Esophagus muscularis mucosa (tissue), 4 donors: ENCODE measurements at places on chromosomes 1 and 21.
A peak's percentile ranks its signal among the peaks of the same experiment; 100 is the strongest.

GRCh38 chr1:157119448-157119847 is 18.7 kb downstream of the ETV3 start:
- no peak for DNase-seq

DNA sequence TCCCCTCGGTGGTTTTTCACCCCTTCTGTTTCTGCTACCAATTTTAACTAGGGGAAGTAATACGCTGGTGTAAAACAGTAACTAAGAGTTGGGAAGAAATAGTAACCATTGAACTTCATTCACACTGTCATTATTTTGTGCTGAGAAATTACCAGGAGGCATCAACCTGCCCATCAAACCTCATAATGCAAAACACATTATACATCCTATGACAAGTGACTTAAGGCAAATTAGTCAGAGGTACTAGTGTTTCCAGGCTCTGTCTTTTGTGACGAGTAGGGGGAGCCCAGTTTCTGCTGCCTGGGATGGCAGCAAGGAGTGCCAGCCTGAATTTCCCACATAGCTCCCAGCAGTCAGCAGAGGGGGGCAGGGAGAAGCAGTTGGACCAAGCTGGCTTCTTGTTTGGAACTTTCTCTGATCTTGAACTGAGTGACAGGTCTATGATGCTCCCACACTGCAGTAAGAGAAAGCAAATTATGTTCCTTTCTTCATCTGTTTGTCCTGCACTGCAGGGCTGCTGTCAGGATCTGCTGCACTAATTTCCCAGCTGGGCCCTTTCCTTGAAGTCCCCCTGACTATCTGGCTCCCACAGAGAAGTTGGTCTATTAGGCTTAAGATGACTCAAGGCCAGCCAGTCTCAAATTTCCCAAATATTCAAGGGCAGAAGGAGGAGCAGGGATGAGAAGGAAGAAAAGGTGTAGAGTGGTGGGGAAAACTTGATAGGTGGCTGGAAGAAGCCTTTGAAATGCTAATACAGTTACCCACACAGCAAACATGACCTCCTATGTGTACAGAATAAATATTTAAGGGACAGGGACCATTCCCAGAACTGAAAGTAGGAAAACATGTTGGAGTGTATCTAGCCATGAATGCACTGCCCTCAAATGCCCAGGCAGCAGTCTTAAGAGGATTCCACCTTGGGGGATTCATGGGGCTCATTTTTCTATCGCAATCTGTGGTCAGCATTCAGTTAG is 322.8 kb downstream of the SEC16B start:
- DNase-seq, result peak; percentile 47

- DNase-seq, result no peak
These were observed 3.5 kb downstream of the FUBP1 start for GRCh38 chr1:77975386-77975785.

- no peak for DNase-seq
These were observed 23.6 kb downstream of the SLC37A1 start for GRCh38 chr21:42537106-42537742.

- no peak for DNase-seq
These were observed 11.8 kb upstream of the KIAA0040 start for GRCh38 chr1:175204330-175204729.

- no peak for DNase-seq
These were observed 47.4 kb upstream of the OSBPL9 start for GRCh38 chr1:51569284-51570062.

- peak; percentile 75 for DNase-seq
These were observed 81.4 kb upstream of the CNIH3 start for GRCh38 chr1:224534731-224535130.

DNA sequence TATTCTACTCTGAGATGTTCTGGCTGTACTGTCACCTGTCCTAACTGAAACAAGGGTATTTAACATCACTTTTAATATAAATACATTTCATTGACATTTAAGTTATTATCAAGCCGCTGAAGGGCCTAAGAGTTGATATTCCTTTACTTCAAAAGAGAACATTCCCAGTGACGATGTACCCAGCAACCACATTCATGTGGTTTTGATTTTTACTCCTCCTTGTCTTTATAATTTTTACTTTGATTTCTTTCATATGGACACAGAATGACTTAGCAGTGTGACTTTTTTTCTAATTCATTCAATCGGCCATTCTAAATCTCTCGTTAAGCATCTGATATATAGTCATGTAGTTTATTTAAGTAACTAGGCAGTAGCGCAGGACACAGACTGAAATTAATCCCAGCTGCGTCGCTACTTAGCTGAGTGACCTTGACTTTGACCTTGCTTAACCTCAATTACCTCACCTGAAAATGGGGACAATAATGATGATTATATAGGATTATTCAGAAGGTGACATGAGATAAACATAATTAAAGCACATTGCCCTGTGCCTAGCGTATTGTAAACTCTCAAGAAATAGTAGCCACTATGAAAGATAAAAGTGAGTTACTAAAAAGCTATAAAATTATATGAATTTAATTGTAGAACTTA is 476.6 kb downstream of the SETD4 start:
- DNase-seq, result no peak

DNA sequence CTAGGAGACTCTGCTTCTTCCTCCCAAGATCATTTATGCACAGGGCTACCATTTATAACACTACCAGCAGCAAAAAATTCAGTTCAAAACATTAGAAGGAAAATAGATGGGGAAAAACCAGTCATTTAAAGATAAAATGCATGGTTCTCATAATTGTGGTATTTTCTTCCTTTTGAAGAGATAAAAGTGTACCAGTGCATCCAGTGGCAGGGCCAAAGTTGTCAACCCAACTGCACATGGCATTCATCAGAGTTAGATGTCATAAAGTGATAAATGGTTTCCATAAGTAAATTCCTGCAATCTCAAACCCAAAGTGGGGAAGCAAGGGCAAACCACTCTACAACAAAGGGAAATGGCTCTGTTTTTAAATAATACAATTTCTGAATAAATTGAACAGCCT is 119.1 kb upstream of the DMRTA2 start:
- DNase-seq, result no peak

- DNase-seq, result no peak
These were observed at the start of gene RHBDL2 for GRCh38 chr1:38941527-38942019. Gene RHBDL2, minus strand, starts transcription at chr1:38941830. Its CDS starts 22,618 bp downstream, at chr1:38919212.
